ENCODE measurements at places on chromosomes 12 and 14.

GRCh38 chr14:54589076-54589475, 22.1 kb downstream of the SAMD4A start:
- no peak for DNase-seq

GRCh38 chr14:24334431-24335291, at the start of gene ADCY4:
Gene ADCY4, minus strand, starts transcription at chr14:24335071. Its CDS starts 419 bp downstream, at chr14:24334652.
- DNase-seq, result no peak

DNA sequence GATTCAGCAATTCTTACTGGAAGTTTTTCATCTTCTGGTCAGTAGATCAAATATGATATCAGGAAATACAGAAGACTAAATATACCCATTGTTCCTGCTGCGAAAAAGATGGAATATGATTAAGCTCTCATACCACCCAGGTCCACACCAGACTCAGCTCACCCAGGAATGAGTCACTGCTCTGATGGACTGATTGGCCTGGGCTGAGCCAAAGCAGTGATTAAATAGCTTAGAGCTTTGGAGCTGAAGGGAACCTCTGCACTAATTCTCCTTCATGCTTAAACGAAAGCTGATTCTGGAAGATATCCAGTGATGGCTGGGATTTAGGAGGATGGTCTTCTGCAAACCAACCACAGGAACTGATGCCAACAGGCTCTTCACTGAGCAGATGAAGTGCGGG, 62.0 kb upstream of the SYT1 start:
- DNase-seq, result no peak

DNA sequence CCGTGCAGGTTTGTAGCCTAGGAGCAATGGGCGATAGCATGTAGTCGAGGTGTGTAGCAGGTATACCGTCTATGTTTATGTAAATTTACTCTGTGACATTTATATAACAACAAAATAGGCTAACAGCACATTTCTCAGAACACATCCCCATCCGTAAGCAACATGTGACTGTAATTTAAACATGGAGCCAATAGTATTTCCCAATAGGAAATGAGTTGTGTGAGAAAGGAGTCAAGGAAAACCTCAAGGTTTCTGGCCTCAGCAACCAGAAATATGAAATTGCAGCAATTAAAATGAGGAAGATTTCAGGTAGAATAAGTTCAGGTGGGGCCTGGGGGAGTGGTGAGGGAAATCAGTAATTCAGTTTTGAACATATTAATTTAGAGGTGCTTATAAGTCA, 136.0 kb downstream of the MSRB3 start:
- DNase-seq, result no peak

GRCh38 chr12:49843876-49844437, 1.1 kb upstream of the BCDIN3D start:
- DNase-seq, result no peak

DNA sequence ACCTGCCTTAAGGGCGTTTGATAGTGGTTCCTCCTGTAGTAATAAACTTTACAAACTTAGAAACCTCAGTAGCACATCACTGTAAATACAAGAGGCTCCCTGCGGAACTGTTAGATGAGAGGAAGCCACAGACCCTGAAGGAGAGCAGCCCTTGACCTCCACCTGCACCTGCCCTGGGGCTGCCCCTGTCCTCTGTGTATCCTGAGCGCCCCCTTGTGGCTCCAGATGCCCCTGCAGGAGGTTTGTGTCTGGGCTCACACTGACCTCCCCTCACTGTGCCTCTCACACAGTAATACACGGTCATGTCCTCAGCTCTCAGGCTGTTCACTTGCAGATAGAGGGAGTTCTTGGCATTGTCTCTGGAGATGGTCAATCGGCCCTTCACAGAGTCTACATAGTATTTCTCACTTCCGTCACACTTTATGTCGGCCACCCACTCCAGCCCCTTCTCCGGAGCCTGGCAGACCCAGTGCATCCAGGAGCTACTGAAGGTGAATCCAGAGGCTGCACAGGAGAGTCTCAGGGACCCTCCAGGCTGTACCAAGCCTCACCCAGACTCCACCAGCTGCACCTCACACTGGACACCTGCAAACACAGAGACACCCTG, 1059.8 kb downstream of the TMEM121 start:
- peak; percentile 63 for DNase-seq

DNA sequence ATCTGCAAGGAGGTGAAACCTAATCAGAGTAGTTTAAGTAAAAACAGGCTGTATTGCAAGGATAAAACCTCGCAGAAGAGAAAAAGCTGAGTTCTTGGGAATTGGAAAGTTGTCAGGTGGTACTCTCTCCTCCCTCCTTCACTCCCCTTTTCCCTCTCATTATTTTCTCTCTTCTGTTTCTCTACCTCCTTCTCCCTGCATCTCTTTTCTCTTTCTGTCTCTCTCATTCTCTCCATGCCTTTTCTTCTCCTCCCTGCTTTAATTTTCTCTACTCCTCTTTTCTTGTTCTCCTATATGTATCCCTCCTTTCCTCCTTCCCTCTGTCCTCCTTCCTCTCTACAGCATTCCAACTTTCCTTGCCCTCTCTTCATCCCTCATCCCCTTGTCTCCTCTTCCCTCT, 14.2 kb upstream of the PPP1R12A start:
- DNase-seq, result no peak

DNA sequence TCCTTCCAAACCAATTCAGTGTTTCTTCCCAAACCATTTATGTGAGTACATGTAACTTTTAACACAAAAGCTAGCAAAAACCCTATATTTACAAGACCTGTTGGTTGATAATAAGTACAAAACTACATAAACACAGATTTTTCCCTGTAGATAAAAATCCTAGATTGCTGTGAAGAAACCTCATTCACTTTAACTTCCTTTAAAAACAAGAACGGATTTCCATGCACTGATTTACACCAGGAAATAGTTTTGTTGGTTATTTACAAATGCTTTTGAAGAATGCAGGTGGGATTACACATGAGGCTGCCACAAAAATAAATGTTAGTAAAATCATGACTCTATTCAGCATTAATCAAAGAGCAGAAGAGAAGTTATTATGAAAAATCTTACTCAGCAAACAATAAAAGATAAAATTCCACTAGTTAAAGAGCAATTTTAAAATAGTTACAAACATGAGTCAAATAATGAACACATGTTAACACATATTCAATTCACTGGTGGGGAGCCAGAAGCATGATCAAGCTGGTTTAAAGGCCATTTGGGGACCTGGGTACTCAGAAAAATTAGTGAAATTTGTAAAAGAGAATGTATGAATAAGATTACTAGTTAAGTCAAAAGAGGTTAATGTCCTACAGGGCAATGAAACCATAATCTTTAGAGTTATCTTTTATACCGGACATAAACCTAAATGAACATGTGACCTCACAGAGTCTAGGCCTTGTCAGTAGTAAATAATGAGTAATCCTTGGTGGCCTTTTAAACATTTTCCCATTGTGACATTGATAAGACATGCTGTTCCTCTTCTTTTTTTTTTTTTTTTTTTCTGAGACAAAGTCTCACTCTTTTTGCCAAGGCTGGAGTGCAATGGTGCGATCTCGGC, 79.9 kb downstream of the PHLDA1 start:
- no peak for DNase-seq

- no peak for DNase-seq
Observed at GRCh38 chr12:87491598-87491997, 537.6 kb downstream of the C12orf50 start.

DNA sequence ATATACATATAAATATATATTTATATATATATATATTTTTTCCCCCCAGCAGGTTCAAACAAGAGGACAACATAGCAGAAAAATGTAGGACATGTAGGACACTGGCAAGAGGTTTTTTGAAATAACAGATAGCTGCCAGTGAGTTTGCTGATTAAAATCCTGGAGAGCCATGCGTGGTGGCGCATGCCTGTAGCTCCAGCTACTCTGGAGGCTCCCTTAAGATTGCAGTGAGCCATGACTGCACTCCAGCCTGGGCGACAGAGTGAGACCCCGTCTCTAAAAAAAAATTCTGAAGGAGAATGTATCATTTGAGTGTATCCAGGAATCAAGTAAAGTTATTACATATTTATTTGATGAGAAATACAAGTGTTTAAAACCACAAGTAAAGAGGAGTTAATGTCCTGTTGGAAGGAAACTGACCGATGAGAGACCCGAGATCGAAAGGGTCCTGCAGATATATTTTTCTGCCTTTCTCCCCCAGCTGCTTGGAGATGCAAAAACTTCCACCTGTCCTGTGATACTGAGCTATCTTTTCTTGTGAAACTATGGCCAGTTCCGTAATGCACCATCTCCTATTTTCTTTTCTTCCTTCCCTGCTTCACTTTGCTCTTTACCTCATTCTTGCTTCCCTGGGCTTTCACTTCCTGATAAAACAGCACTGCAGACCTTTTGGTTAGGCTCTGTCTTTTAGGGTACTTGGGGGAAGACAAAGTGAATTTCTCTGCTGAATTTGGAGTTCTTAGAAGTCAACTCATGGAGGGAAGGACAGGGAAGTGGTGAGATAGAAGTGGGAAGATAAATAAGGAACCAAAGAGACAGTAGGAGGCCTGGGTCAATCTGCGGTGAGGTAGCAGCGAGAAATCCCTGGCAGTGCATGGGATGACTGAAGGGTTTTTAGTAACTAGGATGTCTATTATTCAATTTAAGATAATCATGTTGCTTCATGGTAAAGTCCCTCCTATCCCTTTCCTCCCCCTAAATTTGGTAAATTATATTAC, 41.2 kb upstream of the SLC2A13 start:
- no peak for DNase-seq

- no peak for DNase-seq
Observed at GRCh38 chr14:42222924-42223471, 616.3 kb downstream of the LRFN5 start.

DNA sequence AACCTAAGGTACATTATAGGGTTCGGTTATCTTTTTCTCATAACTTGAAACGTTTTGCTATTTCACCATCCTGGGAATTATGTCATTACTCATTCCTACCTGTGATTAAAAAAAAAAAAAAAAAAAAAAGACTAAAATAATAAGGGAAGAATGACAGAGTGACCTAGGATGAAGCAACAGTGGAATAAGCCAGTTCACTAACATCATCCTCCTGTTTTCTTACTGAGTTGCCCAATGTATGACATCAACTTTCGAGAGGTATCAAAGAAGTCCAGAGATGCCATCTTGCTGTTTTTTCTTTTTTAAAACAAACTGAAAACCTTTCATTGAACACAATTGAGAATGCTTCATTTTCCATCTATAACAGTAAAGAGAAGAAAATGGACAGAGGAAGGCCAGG, 42.8 kb downstream of the AMN start:
- no peak for DNase-seq

DNA sequence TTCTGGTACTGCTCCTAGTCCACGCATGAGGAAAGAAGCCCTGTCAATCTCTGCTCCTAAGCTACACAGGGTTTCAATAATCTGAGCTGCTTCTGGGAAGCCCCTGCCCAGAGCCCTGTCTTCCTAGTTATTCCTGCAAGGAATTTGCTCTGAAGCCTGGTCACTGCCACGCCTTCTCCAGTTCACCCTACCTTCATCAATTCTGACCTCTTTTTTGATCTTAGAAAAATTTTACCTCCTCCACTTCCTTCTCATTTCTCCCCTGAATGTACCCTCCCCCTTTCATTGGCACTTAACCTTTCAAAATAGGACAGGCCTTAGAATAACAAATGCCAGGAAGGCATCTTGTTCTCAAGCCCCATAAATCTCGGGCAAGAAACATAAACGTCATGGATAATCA, 14.9 kb upstream of the LRRK2 start:
- DNase-seq, result no peak

DNA sequence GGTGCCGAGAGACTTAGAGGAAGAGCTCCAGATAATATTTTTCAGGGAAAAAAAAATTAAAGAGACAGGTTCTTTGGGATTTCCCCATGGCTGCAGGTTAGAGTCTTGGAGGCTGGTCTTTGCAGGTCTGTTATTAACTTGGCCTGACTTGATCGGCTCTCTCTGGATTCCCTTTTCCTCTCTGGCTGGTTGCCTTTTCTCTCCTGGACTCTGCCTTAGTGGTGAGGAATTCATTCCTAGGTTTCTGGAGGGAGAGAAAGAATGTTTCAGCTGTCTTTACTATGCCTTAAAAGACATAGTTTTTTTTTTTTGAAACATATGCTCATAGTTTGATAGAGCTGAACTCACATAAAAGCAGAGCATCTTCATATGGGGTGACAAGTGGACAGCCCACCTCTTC, 336.3 kb downstream of the BMP4 start:
- DNase-seq, result no peak

DNA sequence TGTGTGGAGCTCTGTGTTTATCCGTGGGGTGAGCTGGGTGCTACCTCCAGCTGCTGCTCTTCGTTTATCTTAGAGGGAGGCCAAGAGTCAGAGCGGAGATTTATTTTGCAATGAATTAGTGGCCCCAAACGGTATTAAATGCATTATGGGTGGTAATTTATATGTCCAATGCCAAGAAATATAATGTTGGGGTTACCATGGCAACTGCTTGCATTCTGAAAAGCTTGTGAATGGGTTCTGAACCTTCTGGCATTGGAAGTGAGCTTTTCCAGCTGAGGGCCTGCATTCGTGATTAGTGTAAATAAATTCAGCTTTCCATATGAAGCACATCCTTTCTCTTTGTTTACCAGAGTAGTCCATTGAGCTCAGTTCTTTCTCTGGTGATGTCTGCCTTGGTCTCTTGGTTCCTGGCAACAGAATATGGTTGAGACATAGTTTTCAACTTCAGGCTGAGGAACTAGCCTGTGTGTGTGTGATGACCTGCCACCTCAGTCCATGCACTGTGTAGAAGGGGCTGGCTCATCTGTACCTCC, 51.8 kb downstream of the TRAF3 start:
- DNase-seq, result no peak

DNA sequence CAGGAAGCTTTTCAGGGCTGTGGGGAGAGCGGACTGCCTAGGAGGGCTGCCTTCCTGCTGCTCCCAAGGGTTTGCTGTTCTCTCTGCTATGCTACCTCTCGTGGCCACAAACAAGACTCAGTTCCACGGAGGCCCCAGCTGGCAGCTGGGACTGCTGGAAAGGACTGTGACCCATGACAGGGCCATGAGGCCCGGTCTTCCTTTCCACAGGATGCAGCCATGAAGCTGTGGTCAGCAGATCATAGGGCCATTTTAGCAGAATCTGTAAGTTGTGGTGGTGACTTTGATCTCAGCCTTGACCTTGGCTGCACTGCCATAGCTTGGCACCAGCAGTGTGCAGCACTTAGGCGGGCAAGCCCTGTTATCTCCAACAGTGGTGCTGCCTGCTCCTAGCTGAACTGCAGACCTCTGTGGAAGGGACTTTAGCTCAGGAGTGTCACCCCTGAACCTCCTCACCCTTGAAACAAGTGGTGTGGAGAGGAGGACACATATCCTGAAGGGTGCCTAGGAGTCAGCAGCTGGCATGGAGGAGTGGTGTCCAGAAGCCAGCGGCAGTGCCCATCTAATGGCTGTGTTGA, 12.3 kb downstream of the KRT80 start:
- DNase-seq, result no peak

DNA sequence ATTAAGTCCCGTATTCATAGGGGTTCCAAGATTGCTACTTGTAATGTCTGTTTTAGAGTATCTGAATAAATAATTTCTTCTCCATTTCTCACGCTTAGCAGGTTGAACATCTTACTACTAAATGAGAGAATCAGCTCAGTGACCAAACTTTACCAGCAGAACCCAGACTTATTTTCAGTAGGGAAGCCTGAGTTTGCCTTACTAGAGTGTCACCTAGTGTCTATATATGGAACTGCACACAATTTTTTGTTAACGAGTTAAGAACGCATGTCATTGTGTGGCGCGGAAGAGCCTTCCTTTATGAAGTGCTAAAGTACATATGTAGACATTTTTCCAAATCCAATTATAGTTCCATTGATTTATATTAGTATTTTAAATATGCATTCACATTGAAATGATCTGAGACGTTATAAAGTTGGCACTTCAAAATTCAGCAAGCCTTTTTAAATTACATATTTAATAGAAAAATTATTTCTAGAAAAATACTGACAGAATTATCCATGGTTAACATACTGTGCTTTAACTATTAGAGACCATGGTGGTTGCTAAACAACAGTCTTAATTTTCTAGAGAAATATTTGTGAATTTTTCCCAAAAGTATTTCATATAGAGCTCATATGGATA, 88.3 kb downstream of the RPS29 start:
- peak; percentile 62 for DNase-seq

All from CD4-positive, alpha-beta T cell treated with Interleukin-12 subunit alpha and Interleukin-12 subunit beta, for 1 hour (primary cell).